Activated CD8-positive, alpha-beta memory T cell treated with anti-CD3 and anti-CD28 coated beads for 4 hours (primary cell): ENCODE measurements at places on chromosomes 6 and 20.

- DNase-seq = no peak
Measured at GRCh38 chr6:90448836-90449235, 138.0 kb downstream of the MAP3K7 start.

- no peak for DNase-seq
Measured at GRCh38 chr6:165298875-165299274, 10.5 kb downstream of the C6orf118 start.

- DNase-seq = no peak
Measured at GRCh38 chr20:20706285-20706684, 6.2 kb downstream of the RALGAPA2 start.

DNA sequence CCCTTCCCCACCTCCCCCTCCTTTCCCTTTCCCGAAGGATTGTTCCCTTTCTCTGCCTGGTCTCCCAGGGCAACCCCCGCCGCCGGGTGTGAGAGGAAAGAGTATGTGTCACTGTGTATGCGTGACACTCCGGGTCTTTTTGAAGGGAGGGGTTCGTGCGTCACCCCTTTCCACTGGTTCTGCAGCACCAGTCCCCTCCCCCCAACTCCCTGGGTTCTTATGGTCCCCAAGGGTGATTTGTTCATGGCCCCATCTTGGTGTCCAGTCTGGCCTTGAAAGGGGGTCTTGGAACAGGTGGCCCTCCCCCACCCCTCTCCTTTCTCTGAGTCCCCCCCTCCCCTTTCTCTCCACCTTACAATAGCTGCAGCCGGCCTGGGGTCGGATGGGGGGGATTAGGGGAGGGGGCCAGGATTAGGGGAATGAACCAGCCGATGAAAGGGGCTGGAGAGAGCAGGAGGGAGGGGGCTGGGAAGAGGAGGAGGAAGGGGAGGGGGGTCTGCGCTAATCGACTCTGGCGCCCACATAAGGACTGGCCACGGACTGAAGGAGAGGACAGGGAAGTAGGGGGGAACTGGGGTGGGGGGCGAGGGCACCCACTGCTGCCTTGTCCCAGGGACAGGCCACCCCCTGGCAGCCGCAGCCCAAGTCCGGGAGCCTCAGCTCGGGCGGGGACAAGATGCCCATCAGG is 1.3 kb upstream of the RING1 start:
- DNase-seq = no peak

DNA sequence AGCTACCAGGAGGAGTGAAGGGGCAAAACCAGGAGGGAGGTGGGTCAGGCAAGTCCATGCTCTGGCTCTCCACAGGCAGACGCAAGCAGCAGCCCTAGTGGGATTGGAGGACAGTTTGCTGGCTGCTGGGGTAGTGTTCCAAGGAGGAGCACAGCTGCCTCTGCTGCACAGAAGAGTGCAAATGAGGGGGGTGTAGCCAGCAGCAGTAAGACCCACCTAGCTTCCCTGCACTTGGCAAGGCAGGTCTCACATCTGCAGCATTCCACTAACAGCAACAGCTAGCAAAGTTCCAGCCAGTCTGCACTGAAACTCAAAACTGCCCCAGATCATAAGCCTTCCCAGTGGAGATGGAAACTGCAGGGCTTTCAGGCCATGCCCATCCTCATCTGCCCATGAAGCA is 405.0 kb downstream of the UTRN start:
- DNase-seq = no peak

- DNase-seq = no peak
Measured at GRCh38 chr6:68728159-68728979, 93.3 kb downstream of the ADGRB3 start.

- DNase-seq = no peak
Measured at GRCh38 chr6:20906945-20907344, 372.7 kb downstream of the CDKAL1 start.

- no peak for DNase-seq
Measured at GRCh38 chr6:56866917-56867522, 87.9 kb upstream of the BEND6 start.

GRCh38 chr6:138004430-138005287 is 102.6 kb downstream of the PERP start:
- DNase-seq = no peak

- no peak for DNase-seq
Measured at GRCh38 chr6:75285283-75285639, 669 bp upstream of the TMEM30A start.
